ENCODE measurements at places on chromosomes 1 and 21.

DNA sequence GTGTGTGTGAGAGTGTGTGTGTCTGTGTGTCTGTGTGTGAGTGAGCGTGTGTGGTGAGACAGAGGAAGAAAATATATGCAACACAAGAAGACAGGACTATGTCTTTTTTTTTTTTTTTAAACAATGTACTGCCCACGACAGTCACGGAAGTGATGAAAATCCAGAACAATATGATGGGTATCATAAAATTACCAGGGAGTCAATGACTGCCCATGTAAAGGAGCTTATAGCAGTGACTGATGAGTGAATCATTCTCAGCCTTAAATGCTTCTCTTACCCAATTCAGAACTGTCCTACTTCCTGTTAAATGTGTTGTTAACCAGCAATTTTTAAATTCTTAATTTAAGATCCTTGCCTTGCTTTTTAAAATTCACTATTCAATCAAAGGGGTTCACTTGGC, 46.6 kb downstream of the RGS7 start:
- DNase-seq = no peak

DNA sequence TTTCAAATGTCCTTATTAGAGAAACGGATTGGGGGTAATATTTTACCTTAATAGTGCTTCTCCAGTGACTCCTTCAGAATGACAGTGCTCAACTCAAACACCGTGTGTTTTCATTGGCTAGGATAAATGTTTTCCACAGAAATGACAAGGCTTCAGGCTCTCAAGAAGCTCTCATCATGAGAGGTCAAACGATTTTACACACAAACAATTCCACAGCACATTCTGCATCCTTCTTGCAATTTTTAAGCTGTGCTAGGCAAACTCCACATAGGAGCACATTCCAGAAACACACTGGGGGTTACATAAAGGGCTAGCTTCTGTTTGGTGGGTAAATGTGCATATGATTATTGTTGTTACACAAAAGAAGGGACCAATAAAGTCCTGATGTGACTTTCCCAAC, 75.5 kb upstream of the IPO9 start:
- DNase-seq = no peak

- peak; percentile 62 for DNase-seq
These were observed 14.9 kb upstream of the IFNLR1 start for GRCh38 chr1:24201941-24202440.

GRCh38 chr1:117670976-117671780, 65.3 kb downstream of the TENT5C start:
- DNase-seq = no peak

- DNase-seq = no peak
These were observed 211.7 kb upstream of the PTGFR start for GRCh38 chr1:78279051-78279450.

DNA sequence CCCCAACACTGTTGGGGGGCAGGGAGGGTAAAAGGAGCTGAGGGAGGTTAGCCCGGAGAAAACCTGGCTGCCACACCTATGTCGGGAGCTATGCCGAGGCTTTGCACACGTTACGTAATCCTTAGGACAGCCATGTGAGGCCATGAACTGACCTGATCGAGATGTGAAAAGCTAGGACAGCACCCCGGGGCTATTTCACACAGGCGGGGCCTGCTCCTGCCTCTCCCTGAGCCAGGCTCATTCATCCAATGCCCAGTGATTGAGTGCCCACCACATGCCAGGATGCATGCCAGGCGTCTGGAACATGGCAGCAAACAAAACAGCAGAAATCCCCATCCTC, 30.2 kb downstream of the LDLRAP1 start:
- DNase-seq = no peak

GRCh38 chr1:83515578-83516154, 483.3 kb downstream of the TTLL7 start:
- no peak for DNase-seq

DNA sequence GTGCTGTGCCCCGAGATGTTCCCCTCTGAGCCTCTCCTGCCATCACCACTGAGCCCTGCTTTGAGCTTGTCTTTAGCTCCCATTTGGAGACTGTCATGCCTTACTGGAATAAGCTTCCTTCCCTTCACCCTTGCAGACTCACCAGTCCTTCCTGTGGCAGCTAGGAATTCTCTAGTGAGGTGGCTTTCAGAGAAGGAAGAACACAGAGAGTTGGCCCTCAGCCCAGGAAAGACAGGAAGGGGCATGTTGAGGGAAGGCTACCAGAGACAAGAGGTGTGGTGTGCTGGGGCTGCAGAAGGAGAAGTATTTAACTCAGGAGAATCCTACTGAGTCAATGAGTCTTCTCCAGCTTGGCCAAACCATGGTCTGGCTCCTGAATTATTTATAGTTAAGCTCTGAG, 76.3 kb downstream of the UCK2 start:
- no peak for DNase-seq

DNA sequence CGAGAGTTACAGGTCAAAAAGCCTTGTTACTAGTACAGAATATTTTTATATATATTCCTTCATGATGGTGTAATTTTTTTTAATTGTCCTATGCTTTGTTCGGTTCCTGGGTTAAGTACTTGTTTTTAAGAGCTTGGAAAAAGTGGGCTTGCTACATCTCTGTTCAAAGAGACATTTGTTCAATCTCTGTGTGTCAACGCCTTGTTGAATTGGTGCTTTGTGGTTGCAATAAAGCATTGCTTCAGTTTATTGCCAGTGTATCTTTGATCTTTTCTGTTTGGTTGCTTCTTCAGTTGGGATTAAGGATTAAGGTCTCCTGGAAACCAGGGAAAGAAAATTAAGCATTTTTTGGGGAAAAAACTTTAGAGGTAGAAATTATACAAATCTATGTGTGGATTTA, 47.7 kb upstream of the DNASE2B start:
- DNase-seq = no peak

- DNase-seq = no peak
These were observed 35.8 kb upstream of the VCAM1 start for GRCh38 chr1:100683448-100684349.

- no peak for DNase-seq
These were observed 92.4 kb downstream of the PRDM2 start for GRCh38 chr1:13792419-13792818.

DNA sequence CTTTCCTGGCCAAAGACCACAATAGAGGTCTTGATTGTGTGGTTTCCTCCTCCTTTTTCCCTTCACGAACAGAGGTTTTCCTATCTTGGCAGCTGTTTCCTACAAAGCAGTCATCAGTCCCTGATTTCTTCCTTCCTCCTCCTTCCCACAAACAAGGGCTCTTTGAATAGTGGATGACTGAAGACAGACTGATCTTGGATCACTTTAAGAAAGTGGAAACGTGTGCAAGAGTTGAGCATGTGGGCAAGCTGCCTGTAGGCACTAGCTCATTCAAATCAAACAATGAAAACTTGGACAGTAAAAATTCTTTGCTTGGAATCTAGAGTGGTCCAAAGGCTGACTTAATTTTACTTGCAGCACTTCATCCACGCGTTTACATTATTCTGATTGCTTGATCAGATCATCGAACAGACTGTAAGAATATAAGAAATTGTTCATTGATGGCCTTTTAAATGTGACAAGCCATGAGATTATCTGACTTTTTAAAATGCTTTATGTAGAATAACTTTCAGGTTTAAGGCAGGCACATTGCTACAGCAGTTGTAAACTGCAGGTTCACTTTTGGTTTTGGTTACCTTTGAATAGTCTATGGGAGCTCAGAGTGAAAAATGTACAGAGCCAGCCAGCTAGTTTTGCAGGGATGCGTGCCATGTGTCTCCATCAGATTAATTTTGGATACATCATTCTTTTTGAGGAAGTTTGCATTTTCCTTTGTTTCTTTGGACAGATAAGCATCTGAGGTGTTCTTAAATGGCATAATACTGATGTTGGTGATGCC, 34.4 kb downstream of the ADGRL2 start:
- DNase-seq = no peak

GRCh38 chr21:35303085-35303484, 254.0 kb upstream of the RUNX1 start:
- no peak for DNase-seq

- DNase-seq = no peak
These were observed 28.5 kb upstream of the ARHGAP29 start for GRCh38 chr1:94265906-94266305.

GRCh38 chr1:209059981-209060380, 523.5 kb upstream of the CAMK1G start:
- no peak for DNase-seq

- DNase-seq = no peak
These were observed 53.1 kb downstream of the DOP1B start for GRCh38 chr21:36209626-36210171.

GRCh38 chr1:164982545-164982944, 374.0 kb downstream of the LMX1A start:
- DNase-seq = no peak

- no peak for DNase-seq
These were observed 14.7 kb upstream of the COL18A1 start for GRCh38 chr21:45390121-45390751.

Measured in NCI-H187 treated with DMSO at 0.1 percent for 48 hours (cell line).